ENCODE measurements at places on chromosomes 5 and 9.

DNA sequence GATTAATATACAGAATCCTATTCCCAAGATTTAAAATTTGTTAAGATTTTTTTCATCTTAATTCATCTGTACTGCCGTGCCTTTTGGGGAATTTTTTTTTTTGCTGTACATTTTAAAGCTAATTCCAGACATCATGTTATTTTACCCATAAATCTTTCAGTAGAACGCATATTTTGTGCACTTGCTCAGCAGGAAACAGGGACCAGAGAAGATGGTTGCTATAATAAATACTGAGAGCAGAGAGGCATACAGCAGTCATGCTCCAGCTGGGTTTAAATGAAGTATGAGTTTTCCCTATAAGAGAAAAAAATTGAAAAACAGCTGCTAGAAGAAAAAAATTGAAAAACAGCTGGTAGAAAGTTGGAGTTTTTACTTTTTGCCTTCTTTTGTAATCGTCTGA is 196.9 kb upstream of the PUM3 start:
- DNase-seq, result no peak

GRCh38 chr5:141855265-141856036 is 22.8 kb downstream of the PCDH1 start:
- no peak for DNase-seq

GRCh38 chr9:17750269-17750668 is 171.4 kb downstream of the SH3GL2 start:
- no peak for DNase-seq

DNA sequence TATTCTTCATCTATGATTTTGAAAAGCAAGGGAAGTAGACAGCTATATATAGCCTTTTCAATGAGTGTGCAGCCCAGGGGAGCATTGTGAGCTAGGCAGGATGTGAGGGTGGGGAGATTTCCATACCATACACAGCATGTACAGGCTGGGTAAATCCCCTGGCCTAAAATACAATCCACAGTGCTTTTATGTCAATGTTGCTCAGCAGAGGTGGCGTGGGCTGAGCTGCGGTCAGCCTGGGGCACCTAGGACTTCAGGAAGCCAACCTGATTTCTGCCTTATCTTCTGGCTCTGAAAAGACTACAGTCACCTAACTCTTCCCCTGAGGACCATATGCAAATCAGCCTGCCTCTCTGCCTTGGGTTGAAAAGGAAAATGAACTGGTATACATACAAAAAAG is 6.3 kb upstream of the GARIN3 start:
- no peak for DNase-seq

GRCh38 chr5:156096259-156096658 is 230.7 kb upstream of the SGCD start:
- no peak for DNase-seq

DNA sequence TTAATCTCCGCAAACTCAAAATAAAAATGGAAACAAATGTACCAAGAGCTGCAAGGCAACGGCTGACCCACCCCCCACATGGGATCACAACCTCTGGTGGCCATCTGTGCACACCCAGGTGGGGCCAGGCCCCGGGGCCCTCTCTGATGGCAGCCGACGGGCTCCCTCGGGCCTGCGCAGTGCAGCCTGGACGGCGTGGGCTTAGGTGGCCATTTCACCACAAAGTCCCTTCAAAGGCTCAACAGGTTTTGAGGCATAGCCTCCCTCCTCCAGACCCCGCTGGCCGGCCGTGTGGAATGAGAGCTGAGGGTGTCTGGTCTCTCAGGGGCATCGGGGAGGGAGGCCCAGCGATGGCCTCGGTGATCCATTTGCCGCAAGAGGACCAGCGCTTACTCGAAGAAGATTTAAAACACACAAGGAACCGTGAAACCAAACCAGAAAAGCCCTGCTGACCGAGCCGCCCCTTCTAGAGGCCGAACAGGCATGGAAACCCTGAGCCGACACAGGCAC is 42.7 kb upstream of the CEP72 start:
- no peak for DNase-seq

DNA sequence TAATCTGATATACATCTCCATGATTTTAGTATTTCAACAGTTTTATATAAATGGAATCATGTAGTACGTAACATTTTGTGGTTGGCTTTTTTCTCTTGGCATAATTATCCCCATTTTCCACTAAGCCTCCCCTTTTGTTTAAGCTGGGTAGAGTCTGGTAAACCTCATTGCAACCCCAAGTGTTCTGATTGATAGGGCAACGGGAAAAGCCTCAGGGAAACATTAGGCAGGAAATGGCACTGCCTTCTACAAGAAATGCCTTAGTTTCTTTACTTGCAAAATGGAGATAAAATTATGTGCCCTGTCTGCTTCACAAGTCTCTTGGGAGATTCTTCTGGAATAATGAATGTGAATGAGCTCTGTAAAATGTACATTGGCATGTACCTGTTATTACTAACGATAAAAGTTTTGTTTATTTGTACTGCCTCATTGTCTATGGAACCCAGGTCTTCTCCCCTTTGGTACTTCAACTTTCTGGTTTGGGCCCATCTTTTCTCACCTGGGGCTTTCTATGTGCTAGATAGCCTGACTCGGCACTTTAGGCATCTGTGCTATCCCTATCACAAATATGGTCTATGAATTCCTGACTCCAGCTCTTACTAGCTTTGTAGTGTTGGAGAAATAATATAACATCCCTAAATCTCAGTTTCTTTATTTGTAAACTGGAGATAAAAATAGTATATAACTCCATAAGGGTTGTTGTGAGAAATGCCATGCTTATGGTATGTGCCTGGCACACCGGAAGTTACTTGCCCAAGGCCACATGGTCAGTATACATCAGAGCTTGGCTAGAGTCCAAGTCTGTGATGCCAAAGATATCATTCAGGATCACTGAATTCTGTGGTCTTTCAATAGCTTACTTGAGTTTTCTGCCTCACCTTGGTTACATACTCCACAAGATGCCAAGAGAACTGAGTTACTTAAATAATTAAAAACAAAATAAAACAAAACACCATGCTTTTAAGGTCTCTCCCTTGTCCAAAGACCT is 48.2 kb upstream of the ZNF169 start:
- DNase-seq, result no peak

DNA sequence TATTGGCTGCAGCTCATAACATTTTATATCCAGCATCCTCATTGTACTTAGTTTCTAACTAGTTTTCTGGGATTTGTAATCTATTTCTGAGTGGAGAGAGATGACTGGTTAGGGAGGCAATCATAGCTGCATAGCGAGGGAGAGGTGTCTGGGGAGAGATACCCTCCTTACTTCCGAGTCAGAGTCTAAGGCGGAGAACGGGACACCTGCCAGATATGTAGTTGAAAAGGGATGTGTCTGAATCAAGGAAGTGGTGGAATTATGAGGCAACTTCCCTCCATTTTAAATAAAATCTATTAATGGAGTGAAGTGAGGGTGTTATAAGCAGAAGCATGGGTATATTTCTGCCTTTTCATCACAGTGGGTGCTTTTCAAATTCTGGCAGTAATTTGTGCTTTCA is 126.5 kb downstream of the MAST4 start:
- DNase-seq, result no peak

GRCh38 chr5:141870871-141871270 is 7.3 kb downstream of the PCDH1 start:
- no peak for DNase-seq

- peak; percentile 83 for DNase-seq
These were observed 43.2 kb downstream of the WWC1 start for GRCh38 chr5:168334695-168335094.

GRCh38 chr5:81724571-81724970 is 26.3 kb downstream of the SSBP2 start:
- no peak for DNase-seq

DNA sequence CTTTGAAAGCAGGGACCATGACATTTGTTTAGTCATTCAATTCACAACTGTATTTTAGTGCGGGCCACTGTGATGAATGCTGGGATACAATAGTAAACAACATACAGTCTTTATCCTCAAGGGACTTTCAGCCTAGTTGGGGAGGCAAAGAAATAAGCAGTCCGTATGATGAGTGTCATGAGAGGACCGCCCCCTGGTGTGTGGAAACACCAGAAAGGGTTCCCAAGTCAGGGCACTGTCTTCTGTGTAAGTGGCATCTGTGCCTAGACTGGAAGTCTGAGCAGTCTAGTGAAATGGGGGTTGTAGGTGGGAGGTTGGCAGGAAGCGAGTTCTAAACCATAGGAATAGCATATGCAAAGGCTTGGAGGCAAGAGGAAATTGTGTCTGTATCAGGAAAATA is 6.8 kb downstream of the C9orf43 start:
- DNase-seq, result no peak

- no peak for DNase-seq
These were observed 92.0 kb upstream of the IRX4 start for GRCh38 chr5:1974501-1975405.

DNA sequence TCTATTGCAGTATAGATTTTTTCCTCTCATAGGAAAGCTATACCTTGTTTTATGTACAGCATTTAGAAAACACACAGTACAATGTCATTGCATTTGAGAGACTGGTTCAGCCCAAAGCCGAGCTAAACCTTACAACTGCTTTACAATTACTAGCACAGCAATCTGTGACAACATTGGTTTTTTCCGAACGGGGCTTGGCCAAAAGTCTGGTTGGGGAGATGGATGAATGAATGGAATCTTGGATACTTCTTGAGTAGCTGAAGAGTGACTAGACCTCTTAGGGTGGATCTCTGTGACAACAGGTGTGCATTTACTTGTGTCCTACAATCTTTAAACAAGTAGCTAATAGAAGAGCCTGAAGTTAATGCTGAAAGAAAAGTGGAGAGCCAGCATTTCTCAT is 1.2 kb downstream of the SGCD start:
- no peak for DNase-seq

- DNase-seq, result no peak
These were observed 4.0 kb upstream of the NIPSNAP3A start for GRCh38 chr9:104743376-104743985.

DNA sequence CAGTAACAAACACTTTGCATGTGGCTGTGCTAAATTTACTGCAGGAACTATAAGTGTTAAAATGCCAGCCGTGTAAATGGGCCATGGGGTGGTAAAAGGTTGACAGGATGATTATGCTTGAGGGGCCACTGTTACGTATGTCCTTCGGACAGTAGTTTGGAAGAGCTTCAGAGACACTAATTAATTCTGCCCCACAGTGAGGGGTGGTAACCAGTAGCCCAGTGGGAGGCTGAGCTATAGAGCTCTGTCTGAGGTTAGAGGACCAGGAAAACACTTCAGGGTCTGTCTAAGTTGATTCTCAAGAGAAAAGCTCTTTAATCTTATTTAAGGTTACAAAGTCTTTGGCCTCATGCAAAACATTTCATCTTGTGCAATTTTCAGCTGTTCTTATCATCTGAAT is 176.6 kb downstream of the DMRTA1 start:
- no peak for DNase-seq

GRCh38 chr9:105678163-105678562 is 15.9 kb downstream of the TAL2 start:
- DNase-seq, result no peak

DNA sequence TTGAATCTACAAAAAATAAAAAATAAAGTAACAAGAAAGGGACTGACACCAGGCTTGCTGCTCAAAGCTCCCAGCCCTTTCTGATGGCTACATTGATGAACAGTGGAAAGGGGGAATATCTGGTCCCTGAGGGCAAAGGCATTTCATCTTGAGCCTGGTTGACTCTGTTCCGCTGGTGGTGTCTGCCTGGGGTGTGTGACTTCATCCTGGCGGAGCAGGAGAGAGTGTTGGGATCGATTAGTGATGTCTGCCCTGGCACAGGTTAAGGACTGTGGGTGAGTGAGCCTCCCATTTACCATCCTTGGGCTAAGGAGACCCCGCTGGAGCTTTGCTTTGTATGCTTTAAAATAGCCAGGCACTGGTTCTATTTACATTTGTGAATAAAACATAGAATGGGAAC is 56.9 kb upstream of the ASS1 start:
- no peak for DNase-seq

GRCh38 chr5:72013766-72014624 is 93.3 kb upstream of the MAP1B start:
- DNase-seq, result no peak

DNA sequence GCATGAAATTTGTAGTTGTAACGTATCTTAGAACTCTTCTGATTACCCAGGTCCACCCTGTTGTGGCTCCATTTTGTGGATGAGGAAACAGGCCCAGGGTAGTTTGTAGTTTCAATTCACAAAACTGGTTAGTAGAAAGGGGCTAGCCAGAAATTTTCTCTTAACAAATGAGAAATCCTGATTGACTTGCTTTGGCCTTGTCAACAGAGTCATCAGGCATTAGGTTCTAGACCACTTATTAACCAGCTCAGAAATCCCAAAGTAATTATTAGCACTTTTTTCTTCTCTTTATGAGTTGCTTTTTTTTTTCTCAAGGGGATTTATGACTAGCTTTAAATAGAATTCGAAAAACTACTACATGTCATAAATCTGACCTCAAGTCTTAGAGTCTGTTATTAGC is 160.2 kb downstream of the SH3GL2 start:
- no peak for DNase-seq

DNA sequence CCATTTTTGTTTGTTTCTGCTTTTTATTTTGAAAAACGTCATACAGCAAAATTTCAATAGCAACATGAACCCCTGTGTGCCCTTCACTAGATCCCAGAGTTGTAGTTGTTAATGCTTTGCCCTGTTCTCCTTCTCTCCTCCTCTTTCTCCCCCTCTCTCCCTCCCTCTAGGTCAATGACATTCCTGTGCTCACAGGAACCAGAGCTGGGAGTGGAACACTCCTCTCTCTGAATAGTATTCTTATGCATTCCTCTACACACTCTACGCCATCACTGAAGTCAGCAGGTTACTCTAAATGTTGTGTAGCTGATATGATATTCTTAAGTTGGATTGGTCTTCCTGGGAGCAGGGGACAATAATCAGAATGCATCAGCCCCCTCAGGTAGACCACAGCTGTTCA is 243.4 kb downstream of the SYK start:
- DNase-seq, result no peak

DNA sequence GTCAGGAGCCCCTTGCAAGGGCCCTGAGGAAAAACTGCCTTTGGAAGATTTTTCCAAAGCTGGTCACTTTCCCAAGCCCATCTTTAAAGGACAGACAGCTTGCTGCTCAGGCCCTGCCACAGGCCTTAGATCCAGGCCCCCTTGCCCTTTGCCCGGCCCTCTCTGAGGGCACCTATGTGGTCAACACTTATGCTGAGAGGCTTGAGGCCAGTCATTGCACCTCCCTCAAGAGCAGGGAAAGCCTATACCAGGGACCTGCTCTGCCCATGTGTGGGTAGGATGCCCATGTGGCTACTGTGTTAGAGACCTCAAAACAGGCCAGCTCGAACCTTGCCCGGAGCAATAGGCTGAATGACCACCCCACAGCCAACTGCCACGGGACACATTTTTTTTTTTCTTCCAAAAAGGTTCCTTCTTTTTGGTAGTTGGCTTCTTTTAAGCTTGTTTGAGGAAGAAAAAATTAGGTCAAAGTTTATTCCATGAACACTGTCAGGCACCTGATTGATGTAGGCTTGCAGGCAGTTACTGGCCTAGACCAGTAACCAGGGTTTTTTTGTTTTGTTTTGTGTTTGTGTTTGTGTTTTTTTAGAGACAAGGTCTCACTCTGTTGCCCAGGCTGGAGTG is 3.8 kb downstream of the TCF7 start:
- DNase-seq, result no peak

DNA sequence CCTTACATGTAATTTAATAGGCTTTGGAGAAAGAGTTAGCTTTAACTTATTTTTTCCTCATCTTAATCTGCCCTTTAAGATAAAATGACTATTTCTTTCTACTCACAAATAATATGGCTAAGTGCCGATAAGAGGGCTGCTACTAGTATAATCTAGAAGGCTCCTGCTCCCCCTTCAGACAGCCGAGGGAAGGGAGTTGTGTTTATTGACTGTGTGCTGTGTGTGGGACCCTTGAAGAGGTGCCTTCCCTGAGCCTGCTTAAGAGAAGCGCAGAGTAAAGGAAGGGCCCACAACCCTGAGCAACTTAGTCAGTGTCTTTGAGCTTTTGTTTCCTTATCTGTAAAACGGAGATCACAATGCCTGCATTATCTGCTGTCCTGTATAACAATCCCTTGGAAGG is 28.1 kb upstream of the CKMT2 start:
- DNase-seq, result no peak

Data from iPS DF 6.9 (cell line).